ENCODE measurements at places on chromosomes 7 and 10. TPM values are rescaled to one million over a fixed set of nuclear protein-coding genes. Genes with fewer than 3 reads are reported as not detected.
A peak's percentile ranks its signal among the peaks of the same experiment; 100 is the strongest.

GRCh38 chr7:117824592-117824991 is 48.6 kb downstream of the CTTNBP2 start:
- H3K4me1 ChIP-seq = no peaks in the 10 kb centered on the region
- no peaks in the 10 kb centered on the region for H3K36me3 ChIP-seq
- no peaks in the 10 kb centered on the region for H3K27me3 ChIP-seq
- no peak for DNase-seq
- H3K4me3 ChIP-seq = no peak overlapping the region

DNA sequence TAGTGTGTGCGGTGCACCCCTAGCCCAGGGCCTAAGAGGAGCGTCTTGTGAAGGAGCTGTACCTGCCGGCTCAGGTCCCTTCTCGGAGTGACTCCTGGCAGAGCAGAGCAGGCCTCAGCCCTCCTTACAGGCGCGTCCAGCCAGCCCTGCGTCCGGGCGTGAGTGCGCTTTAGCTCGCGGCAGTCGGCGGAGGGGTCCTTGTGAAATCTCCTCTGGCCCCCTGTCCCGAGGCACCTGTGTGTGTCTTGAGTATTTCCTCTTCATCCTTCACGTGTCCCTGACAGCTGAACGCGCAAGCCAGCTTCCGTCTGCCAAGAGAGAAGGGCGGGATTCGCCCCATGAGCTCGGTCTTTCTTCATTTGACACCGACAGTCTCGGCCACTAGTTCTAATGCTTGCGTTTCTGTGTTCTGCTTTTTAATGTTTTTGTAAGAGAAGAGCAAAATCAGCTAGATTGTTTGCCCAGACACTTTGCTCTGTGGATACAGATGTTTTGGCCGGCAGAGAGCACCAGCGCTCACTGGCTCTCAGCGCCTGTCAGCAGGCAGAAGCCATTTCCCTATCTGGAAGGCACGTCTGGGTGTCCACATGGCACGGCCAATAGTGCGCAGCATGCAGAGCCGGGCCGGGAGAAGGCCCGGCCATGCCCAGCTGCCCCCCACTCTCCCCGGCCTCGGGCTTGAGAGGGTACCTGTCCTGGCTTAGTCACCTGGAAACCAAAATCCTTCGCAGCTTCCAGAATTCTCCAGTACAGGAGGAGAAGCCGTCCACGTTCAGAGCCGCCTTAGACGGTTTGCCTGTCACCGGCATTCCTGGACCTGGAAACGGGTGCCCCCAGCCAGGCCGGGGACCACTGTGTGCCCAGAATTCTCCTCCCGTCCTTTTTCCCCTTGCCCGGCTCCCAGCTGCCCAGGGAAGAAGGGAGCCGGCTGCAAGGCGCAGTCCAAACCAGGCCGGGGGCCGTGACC is 7.0 kb downstream of the GET4 start:
- no peaks in the 10 kb centered on the region for H3K27me3 ChIP-seq
- H3K27ac ChIP-seq = no peak overlapping the region
- no peak overlapping the region for H3K4me3 ChIP-seq
- no peaks in the 10 kb centered on the region for H3K36me3 ChIP-seq

The LIPJ gene
- total RNA-seq = 0.06 TPM

The NEUROD6 gene
- not detected for total RNA-seq

- no peak overlapping the region for H3K4me3 ChIP-seq
- no peak for DNase-seq
- no peaks in the 10 kb centered on the region for H3K36me3 ChIP-seq
- H3K27me3 ChIP-seq = no peaks in the 10 kb centered on the region
These were observed 445.6 kb downstream of the DPP6 start for GRCh38 chr7:154497751-154498150.

DNA sequence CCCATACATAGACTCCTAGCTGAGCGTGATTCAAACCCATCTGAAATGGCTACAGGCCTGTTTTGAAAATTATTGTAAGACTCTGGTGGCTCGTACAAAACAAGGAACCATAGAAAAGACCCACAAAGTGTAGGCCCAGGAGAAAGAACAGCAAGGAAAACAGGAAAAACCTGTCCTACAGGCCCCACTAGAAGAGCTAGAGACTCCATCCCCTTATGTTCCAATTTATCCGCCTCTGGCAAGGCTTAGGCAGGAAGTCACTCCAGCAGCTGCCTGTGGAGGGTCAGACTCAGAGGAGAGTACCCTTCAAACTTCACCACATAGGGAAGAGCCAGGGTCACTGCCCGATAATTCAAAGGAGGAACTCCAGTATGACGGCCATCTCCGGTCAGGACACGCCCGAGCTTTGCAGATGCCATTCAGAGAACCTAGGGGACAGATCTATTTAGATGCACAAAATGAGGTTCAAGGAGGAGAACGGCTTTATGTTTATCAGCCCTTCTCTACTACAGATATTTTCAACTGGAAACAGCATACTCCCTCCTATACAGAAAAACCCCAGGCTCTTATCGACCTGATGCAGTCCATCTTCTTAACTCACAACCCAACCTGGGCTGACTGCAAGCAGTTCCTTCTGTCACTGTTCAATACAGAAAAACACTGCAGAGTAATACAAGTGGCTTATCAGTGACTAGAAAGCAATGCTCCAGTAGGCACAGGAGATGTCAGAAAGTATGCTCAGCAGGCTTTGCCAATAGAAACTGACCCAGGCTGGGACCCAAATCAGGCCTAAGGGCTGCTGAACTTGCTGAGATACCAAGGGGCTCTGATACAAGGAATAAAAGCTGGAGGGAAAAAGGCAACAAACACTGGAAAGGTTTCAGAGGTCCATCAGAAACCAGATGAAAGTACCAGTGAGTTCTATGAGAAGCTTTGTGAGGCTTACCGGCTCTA is 8.6 kb upstream of the ZNF33B start:
- no peaks in the 10 kb centered on the region for H3K36me3 ChIP-seq
- no peak overlapping the region for H3K4me3 ChIP-seq
- H3K27ac ChIP-seq = no peak overlapping the region
- no peaks in the 10 kb centered on the region for H3K27me3 ChIP-seq
- H3K4me1 ChIP-seq = peaks cover 3% of the 10 kb centered on the region

DNA sequence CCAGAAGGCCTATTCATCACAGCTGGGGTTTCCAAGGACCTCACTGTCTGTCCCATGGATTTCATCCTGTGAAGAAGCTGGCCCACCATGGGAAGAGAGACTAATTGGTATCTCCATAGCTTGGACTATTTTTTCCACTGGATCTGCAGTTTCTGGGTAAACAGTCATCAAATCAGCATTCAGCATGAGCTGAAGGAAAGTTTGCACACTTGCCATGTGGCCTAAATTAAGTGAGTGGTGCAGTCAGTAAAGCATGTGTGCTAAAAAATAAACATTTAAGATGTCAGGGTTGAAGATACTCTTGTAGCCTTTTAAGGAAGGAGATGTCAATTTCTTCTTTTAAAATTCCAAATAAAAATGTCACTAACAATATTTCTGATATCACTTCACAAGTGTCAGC is 381.1 kb upstream of the ZMIZ1 start:
- no peak for DNase-seq
- no peaks in the 10 kb centered on the region for H3K4me1 ChIP-seq

DNA sequence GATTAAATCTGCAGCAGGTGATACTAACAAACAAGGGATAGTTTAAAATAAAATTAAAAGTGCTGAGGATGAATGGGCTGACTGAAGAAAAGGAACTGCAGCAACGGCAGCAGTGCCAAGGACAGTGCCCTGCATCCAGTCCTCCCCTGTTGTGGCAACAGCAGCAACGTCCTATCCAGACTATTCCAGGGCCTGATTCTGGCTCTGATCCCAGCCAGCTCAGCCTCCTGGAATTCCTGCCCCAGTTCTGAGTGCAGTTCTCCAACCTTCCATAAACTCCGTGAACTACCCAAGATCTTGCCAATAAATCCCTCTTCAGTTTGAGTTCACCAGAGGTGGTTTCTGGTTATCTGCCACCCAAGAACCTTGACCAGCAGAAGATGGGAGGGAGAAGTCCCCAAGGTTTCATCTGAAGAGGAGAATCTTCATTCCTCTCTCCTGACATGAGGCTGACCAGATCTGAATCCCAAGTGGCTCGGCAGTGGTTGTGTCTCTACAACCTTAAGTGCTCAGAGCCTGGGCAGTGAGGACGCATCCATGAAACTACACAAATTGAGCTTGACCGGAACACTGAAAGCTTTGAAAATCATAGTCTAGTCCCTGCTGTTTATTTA is 115.8 kb downstream of the SORBS1 start:
- H3K4me1 ChIP-seq = peaks cover 2% of the 10 kb centered on the region
- no peaks in the 10 kb centered on the region for H3K27me3 ChIP-seq
- H3K36me3 ChIP-seq = no peaks in the 10 kb centered on the region

The SPDYE2B gene
- total RNA-seq = not detected

DNA sequence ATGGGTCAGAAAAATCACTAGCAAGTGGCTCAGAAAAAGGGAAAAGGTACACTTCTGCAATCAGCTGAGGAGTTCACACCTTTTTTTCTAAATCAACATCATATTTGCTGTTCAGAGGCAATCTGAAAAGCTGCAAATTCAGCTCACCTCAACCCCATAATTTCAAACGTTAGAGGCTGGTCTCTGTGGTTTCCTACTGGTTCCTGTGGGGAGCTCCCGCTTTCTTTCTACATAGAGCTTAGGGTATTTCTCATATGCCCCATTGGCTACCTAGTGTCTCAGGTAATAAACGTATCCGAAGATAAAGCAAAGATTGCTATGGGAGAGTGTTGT is 5.2 kb upstream of the ZNF22 start:
- no peaks in the 10 kb centered on the region for H3K36me3 ChIP-seq
- no peaks in the 10 kb centered on the region for H3K27me3 ChIP-seq
- no peak overlapping the region for H3K4me3 ChIP-seq
- H3K4me1 ChIP-seq = peaks cover 15% of the 10 kb centered on the region
- peak overlapping the region; percentile 86 for H3K27ac ChIP-seq
- DNase-seq = no peak
